ENCODE measurements at places on chromosomes 7 and 10. TPM values are rescaled to one million over a fixed set of nuclear protein-coding genes. Genes with fewer than 3 reads are reported as not detected.
A peak's percentile ranks its signal among the peaks of the same experiment; 100 is the strongest.

Gene TRIM73
- 2.6 TPM for total RNA-seq

Gene AKR1C4
- total RNA-seq: not detected

Gene C10orf62
- not detected for total RNA-seq

Gene GHRHR
- not detected for total RNA-seq

- no peak overlapping the region for H3K4me3 ChIP-seq
- DNase-seq: no peak
- H3K27ac ChIP-seq: no peak overlapping the region
- H3K36me3 ChIP-seq: peaks cover 5% of the 10 kb centered on the region
Observed at GRCh38 chr10:100565206-100565985, 29.7 kb downstream of the HIF1AN start.

DNA sequence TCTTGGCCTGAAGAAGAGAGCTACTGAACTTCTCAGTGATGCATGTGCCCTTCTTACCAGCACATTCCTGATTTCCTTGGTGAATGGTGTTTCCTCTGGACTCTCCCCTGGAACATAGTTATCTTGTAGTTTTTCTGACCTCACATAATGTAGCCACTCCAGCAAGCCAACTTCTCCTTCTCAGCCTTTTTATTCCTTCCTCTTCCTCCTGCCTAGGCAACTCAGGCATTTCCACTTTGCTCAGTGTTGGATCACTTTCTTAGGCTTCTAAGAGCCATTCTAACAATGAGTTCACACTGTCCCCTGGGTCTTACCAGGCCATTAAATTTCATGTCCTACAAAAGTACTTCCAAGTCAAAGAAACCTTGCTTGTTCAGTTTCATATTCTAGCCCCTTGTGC, 3.6 kb upstream of the PTTG1IP2 start:
- H3K4me1 ChIP-seq: peaks cover 11% of the 10 kb centered on the region
- no peak overlapping the region for H3K27ac ChIP-seq
- no peak for DNase-seq
- H3K36me3 ChIP-seq: peaks cover 22% of the 10 kb centered on the region
- no peak overlapping the region for H3K4me3 ChIP-seq

DNA sequence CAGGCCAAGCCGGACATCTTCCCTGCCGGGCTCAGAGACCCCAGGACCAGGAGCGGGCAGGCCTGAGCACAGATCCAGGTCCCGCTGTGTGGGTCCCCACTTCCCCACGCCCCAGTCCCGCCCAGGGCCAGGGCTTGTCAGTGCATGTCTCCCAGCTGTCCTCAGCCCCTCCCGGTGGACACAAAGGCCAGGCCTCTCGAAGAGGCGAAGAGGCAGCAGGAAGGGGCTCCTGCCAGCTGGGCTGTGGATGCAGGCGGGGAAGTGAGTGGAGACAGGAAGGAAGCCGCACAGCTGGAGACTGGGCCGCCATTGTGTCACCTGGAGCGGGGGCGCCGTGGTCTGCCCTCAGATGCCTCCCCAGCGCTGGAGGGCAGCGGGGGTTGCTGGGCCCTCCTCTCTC, 4.8 kb downstream of the GRIFIN start:
- no peaks in the 10 kb centered on the region for H3K36me3 ChIP-seq
- peaks cover 6% of the 10 kb centered on the region for H3K27me3 ChIP-seq
- no peak for DNase-seq
- no peak overlapping the region for H3K4me3 ChIP-seq
- peaks cover 4% of the 10 kb centered on the region for H3K4me1 ChIP-seq

DNA sequence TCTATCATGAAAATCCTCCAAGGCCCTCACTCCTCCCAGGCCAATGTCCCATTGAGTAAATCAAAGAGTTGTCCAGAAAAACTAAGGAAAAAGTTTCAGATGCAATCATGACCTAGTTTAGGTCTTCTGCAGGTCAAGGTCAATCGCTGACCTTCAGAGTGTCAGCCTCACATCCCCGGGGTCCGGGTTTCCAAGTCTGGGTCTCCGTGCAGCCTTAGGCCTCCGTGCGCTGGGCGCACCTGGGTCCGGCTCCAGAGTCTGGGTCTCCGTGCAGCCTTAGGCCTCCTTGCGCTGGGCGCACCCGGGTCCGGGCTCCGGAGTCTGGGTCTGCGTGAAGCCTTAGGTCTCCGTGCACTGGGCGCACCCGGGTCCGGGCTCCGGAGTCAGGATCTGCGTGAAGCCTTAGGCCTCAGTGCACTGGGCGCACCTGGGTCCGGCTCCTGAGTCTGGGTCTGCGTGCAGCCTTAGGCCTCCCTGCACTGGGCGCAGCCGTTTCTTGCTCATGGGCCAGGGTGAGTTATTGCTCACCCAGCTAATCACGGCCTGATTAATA, 236.2 kb downstream of the TCERG1L start:
- H3K4me3 ChIP-seq: no peak overlapping the region
- no peak overlapping the region for H3K27ac ChIP-seq
- H3K27me3 ChIP-seq: no peaks in the 10 kb centered on the region

GRCh38 chr7:118793582-118793981, 569.1 kb downstream of the ANKRD7 start:
- no peaks in the 10 kb centered on the region for H3K4me1 ChIP-seq
- no peaks in the 10 kb centered on the region for H3K27me3 ChIP-seq
- no peak overlapping the region for H3K4me3 ChIP-seq
- H3K27ac ChIP-seq: no peak overlapping the region
- no peak for DNase-seq

GRCh38 chr7:101077303-101078086, 7.8 kb upstream of the TRIM56 start:
- H3K27me3 ChIP-seq: no peaks in the 10 kb centered on the region
- no peak overlapping the region for H3K27ac ChIP-seq
- peak; percentile 94 for DNase-seq
- peaks cover 7% of the 10 kb centered on the region for H3K4me1 ChIP-seq
- H3K36me3 ChIP-seq: no peaks in the 10 kb centered on the region

DNA sequence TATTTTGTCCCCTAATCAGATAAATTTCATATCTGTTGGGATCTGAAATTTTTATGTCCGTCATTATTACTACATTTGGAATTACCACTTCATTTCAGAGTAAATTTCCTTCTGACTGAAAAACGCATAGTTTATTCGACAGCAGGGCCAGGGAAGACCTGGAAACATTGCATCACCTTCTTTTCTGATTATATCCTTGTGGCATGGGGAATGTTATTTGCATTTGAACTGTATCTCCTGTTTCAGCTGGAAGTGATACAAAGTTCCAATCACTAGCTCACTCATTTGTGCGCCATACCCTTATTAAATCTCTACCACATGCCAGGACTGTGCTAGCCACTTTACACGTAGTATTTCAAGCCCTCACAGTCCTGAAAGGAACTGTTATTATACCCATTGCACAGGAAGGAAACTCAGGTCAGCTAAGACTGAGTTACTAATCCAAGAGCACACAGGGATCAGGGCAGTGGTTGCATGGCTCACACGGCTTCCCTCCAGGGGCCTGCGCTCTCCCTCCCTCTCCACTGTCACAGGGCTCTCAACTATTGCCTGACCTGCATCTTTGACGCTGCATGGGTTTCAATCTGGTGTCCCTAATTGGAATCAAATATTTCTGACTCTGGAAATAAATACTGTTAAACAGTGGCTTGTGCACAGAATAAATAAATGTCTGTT, 84.4 kb upstream of the NANOS1 start:
- H3K27me3 ChIP-seq: peaks cover 9% of the 10 kb centered on the region
- no peaks in the 10 kb centered on the region for H3K4me1 ChIP-seq

GRCh38 chr10:20768843-20769242, 128.3 kb downstream of the NEBL start:
- H3K4me3 ChIP-seq: no peak overlapping the region
- H3K4me1 ChIP-seq: no peaks in the 10 kb centered on the region
- no peaks in the 10 kb centered on the region for H3K27me3 ChIP-seq
- H3K36me3 ChIP-seq: no peaks in the 10 kb centered on the region
- H3K27ac ChIP-seq: no peak overlapping the region

DNA sequence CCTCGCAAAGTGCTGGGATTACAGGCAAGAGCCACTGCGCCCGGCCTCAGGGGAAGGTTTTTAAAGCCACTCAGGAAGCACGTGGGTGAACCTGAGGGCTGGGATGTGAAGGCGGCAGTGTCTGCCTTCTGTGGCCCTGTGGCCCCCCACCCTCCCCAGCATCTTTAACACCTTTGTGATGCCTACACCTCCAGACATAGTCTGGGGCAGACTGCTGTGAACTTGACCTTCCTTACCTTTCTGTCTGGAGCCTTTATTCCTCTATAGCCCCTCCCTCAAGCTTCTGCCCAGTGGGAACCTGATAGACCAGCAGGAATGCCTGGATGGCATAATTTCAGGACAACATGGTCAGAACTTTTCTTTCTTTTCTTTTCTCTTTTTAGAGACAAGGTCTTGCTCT, 550.2 kb downstream of the GALNT17 start:
- no peaks in the 10 kb centered on the region for H3K4me1 ChIP-seq
- peaks cover 2% of the 10 kb centered on the region for H3K27me3 ChIP-seq
- no peak overlapping the region for H3K4me3 ChIP-seq
- no peak for DNase-seq
- no peaks in the 10 kb centered on the region for H3K36me3 ChIP-seq
- no peak overlapping the region for H3K27ac ChIP-seq

DNA sequence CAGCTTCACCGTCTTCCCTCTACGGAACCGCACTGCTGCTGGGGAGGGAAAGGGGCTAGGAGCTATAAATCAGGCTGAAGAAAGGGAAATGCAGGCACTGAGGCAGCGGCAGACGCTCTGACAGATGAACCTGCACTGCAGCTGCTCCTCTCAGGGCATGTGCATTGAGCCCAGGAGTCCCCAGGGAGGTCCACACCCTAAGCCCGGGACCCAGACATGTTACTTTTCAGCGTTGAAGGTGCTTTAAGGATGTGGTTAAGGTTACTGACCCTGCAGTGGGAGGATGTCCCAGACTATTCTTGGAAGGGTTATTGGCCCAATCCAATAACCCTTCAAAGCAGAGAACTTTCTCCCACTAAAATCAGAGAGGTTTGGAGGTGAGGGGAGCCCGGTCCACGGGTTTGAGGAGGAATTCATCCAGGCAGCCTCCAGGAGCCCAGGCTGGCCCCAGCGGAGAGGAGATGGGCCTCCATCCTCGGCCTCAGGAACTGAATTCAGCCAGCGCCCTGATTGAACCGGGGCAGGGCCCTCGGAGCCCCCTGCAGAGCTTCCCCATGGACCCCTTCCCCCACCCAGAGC, 75.4 kb downstream of the ADARB2 start:
- H3K27me3 ChIP-seq: peaks cover 16% of the 10 kb centered on the region
- H3K4me3 ChIP-seq: no peak overlapping the region
- H3K36me3 ChIP-seq: no peaks in the 10 kb centered on the region
- no peak overlapping the region for H3K27ac ChIP-seq
- DNase-seq: no peak

- no peak overlapping the region for H3K4me3 ChIP-seq
- no peaks in the 10 kb centered on the region for H3K27me3 ChIP-seq
- H3K4me1 ChIP-seq: peaks cover 24% of the 10 kb centered on the region
- DNase-seq: no peak
- no peaks in the 10 kb centered on the region for H3K36me3 ChIP-seq
Observed at GRCh38 chr10:9097991-9098306, 1043.5 kb downstream of the GATA3 start.

- H3K4me1 ChIP-seq: no peaks in the 10 kb centered on the region
- H3K36me3 ChIP-seq: no peaks in the 10 kb centered on the region
- H3K4me3 ChIP-seq: no peak overlapping the region
- DNase-seq: no peak
- H3K27ac ChIP-seq: no peak overlapping the region
- no peaks in the 10 kb centered on the region for H3K27me3 ChIP-seq
Observed at GRCh38 chr10:131277278-131277677, 34.2 kb downstream of the TCERG1L start.
